ENCODE measurements at places on chromosomes 6 and 20. TPM values are rescaled to one million over a fixed set of nuclear protein-coding genes. Genes with fewer than 3 reads are reported as not detected.

Gene C20orf204
- total RNA-seq, result 1.1 TPM

Gene HAO1
- total RNA-seq, result not detected

Gene PRICKLE4
- total RNA-seq, result 0.93 TPM

Gene CAGE1
- total RNA-seq, result 0.47 TPM

GRCh38 chr20:59151391-59151790 lies 12.2 kb upstream of the ZNF831 start:
- DNase-seq, result peak; percentile 17

GRCh38 chr20:44533928-44534327 lies 12.1 kb upstream of the SERINC3 start:
- DNase-seq, result no peak

- peak; percentile 48 for DNase-seq
Measured at GRCh38 chr20:14142171-14142570, 146.9 kb downstream of the MACROD2 start.

DNA sequence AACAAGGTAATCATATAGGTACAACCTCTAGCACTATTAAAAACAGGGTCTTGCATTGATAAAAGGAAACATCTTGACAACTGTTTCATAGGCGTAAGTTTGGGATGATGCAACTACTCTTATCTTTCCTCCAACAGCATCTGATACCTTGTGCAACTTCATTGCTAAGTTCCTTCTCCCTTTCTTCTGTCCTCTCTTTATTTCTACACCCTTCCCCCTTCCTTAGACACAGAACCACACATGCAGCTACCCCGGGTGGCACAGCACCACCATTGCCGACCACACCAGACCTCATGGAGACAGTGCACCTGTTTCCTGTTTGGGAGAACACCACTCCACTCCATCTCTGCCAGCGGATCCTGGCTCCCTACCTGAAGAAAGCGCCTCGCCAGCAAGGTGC lies 14.4 kb downstream of the MYB start:
- no peak for DNase-seq

- DNase-seq, result no peak
Measured at GRCh38 chr6:51302431-51302830, 483.8 kb downstream of the TFAP2B start.

DNA sequence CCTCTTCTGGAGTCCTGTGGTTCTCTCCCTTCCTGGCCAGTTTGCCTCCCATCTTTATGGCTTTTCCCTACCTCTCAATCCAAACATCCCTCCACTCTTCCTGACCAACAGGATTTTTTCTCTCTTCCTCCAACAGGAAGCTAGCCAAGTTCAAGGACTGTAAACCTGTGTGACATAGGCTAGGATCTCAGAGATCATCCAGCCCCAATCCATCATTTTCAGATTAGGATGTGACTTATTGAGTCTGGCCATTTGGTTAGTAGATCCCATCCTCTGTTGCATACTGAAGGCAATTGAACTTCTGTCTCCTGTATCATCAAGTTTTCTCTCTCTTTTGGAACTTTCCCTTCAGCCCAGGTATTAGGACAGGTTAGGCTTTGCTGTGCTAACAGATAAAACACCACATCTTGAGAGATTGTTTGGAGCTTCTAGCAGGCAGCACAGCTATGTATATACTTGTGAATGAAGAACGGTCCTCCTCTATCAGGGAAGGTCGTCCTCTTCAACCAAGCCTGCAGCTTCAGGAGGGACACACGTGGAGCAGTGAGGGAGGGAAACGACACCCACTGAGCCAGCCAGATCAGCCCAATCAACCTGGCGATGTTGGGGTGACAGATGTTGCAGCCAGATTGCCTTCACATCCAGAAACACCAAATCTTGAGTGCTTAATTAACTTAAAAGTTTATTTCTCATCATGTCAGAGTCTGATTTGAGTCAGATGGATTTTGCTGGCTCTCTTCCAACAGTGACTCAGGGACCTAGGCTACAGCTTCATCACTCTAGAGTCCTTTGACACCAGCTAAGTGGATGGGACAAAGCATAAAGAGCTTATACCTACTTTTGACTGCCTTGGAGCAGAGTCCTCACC lies 106.8 kb downstream of the GJA10 start:
- DNase-seq, result peak; percentile 70

DNA sequence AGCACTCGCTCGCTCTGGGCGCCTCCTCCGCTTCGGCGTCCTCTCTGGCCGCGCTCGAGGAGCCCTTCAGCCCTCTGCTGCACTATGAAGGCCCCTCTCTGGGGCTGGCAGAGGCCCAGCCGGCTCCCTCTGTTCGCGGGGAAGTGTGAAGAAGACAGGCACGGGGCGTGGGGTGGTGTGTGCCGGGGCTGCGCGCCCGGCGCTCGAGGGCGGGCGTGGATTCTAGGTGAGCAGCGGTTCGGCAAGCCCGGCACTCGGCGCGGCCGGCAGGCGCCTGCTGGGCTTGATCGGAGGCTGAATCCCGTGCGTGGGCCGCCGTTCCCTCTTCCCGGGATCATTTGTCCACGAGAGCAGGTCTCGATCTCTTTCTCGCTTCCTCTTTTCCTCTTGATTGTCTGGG lies 153.0 kb downstream of the SLC35B3 start:
- no peak for DNase-seq

DNA sequence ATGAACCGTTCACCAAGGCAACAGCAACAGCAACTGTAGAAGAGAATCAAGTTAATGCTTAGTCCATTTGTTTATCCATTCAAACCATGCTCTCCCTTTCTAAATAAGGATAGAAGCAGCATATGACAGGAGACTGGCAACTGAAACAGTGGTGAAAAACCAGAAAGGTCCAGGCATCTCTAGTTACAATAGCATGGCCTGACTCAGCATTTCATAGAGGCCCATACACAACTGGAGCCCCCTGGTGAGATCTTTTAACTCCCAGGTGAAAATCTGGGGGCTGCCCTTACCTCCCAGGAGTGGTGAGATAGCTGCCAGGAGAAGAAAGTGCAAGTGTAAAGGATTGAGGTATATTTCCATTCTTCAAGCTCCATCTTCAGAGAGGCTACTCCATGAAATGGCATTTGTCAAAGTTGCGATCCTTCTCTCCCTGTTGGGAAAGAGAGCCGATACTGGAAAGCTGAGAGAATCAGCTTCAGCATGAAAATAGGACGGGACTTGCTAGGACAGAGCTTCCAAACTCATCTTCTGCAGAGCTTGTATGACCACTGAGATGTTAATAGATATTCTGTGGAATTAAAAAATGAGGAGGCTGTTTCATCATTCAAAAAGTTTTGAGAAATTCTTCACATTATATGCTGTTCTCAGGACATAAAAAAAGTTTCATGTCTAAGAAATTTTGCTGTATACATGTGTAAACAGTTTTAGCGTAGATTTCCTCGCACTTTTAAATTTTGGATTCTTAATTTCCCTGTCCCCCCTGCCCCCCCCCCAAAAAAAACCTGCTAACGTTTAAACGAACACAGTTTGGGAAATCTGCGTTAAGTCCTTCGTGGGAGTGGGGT lies 10.9 kb upstream of the SLC2A12 start:
- DNase-seq, result no peak

DNA sequence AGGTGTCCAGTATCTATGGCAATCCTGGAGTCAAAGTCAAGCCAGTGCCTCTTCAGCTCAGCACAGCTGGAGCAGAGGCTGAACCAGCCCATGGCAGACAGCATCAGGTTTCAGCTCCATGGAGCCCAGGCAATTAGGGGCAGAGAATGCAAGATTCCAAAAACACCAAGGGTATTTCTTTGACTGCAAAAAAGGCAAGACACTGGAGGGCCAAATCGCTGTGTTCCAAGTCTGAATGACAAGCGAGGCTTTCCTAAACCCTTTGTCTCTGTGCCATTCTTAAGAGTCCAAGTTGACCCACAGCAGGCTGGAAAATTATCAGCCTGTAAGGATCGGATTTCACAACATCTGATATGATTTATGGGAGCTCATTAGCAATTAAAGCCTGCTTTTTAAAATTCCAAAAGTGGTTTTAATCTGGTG lies 49.7 kb upstream of the TGM3 start:
- DNase-seq, result no peak

GRCh38 chr6:35120746-35121145 lies 20.4 kb downstream of the TCP11 start:
- DNase-seq, result no peak

DNA sequence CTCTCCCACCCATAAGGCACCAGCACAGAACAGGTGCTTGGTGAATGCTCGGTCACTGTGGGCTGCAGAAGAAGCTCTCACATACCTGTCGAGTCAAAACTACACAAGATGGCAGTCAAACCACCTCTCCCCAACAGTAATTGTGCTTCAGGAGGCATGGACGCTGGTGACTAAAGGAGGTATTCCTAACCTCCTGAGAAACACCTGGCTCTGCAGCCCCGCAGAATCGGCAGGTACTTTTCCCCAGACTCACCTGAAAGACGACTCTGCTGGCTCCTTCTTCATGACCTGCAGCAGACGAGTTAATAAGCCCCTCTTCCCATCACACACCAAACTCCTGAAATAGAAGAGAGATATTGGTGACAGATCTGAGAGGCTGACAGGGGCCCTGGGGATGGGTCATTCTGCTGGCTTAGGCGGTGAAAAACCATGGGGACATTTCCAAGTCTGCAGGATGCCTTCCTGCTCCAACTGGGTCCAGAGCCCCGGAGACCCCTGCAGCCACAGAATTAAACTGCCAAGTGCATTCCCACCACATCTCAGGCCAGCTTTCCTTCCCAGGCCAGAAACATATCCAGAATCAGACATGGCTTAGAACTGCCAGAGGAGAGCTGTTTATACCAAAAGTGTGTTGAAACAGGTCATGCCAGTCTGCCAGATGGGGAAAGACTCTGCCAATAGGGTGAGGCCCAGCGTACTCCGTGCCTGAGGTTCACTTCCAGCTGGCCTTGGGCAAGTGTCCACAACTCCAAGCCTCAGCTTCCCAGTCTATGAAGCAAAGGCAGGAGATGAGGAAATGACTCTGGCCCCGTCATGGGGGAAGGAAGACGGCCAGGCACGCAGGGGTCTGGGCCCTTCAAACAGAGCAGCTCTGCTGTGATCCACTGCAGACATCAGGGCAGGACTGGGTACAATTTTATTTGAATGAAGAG lies 53.0 kb downstream of the MYH7B start:
- DNase-seq, result no peak

DNA sequence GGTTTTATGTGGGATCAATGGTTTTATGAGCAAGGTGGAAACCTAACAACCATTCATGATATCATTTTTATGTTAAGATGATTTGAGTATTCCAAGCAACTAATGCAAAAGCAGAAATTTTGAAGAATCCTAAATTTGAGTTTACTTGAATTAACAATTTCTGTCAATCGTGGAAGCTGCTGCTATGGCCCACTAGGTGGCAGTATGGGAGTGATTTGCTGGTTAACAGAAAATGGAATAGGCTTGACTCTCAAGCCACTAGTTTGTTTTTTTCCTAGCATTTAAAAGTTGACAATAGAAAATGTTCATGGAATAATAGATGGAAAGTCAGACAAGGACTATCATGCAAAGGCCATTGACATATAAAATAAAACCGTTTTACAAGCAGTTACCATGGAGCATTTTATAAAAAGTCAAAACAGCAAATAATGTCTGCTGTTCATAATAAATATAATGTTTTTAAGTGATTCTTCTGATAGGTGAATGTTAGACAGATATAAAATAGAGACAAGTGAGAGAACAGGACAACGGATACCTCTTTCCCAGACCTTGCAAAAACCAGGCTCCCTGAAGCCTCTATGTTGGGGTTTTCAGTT lies 43.0 kb upstream of the TMEM200A start:
- peak; percentile 64 for DNase-seq

- DNase-seq, result no peak
Measured at GRCh38 chr6:148307405-148307804, 35.2 kb upstream of the SASH1 start.

DNA sequence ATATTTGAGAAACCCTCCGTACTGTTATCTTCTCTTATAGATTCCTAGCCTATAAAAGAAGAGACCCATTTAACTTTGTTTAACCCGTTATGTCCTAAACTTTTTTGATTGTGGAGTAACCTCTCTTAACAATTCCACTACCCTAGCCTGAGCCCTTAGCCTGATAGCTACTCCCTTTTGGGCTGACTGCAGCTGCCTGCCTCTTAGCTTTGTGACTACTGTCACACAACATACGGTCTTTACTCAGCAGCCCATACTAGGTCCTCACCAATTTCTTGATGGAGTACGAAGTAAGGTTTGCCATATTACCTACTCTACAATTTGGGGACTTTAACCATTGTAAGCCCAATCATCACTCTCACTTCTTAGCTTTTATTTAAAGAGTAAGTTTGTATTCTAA lies 72.7 kb downstream of the QRSL1 start:
- no peak for DNase-seq
